Coronary artery (tissue), 2 donors: ENCODE measurements at places on chromosomes 16 and 17.

GRCh38 chr17:44990994-44991393, 22.9 kb upstream of the C1QL1 start:
- DNase-seq = no peak

- DNase-seq = no peak
Measured at GRCh38 chr17:57609878-57610270, 135.2 kb downstream of the CCDC182 start.

DNA sequence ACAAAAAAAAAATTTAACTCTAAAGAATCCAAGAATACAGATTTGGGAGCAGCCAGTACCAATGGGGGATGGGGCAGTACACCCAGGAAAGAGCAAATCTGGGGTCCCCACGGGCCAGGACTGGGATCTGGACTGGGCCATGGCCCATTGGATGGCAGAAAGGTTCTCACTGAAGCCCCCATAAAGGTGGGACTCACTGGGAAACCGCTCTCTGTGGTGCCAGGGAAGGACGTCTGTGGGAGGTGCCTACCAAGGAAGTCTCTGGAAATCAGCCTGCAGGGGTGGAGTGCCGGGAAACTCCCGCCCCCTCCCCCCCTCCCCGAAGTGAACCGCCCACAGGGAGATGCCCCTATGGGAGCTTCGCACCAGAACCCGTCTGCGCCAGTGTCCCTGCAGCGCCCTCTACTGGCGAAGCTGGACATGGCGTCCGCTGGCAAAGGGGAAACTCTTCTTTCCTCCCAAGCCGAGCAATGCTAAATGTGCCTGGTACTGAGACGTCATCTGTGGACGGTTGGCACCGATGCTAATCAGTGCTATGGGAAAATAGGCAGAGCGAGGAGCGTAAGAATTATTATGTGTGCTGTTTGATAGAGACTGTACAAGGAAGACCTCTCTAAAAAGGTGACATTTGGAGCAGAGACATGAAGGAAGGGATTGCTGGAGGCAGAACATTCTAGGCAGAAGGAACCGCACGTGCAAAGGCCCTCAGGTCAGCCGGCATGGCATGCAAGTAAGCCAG, 671.1 kb downstream of the WWOX start:
- peak; percentile 77 for DNase-seq

- no peak for DNase-seq
Measured at GRCh38 chr16:71357681-71358080, 842 bp upstream of the CALB2 start.

GRCh38 chr16:56370875-56371659, 54.3 kb downstream of the AMFR start:
- no peak for DNase-seq

- no peak for DNase-seq
Measured at GRCh38 chr17:58332778-58333735, 4.5 kb upstream of the TSPOAP1 start.

- DNase-seq = no peak
Measured at GRCh38 chr17:73343739-73344454, 32.1 kb upstream of the CDC42EP4 start.

- DNase-seq = no peak
Measured at GRCh38 chr16:10031473-10031872, 150.8 kb downstream of the GRIN2A start.

GRCh38 chr16:78200623-78201096, 101.2 kb downstream of the WWOX start:
- DNase-seq = no peak

GRCh38 chr17:72682605-72683004, 409.9 kb downstream of the SLC39A11 start:
- no peak for DNase-seq

GRCh38 chr17:41507315-41507880, 2.0 kb upstream of the KRT13 start:
- no peak for DNase-seq

GRCh38 chr17:33948309-33948708, 306.8 kb upstream of the CCL2 start:
- DNase-seq = no peak

DNA sequence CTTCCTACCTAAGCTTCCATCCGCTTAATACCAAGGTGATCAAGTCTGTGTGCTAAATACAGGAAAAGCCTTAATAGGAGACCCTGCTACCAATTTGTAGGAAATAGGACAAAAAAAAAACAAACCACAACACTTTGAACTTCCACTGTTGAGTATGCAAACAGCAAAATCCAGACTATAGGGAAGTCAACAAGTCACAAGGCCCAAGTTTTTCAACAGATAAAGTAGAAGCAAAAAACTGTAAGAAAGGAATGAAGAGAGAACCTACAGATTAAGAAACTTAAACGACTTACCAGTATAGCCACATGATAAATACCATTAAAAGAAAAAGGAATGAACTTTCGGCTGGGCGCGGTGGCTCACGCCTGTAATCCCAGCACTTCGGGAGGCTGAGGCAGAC, 7.4 kb downstream of the USP22 start:
- no peak for DNase-seq

DNA sequence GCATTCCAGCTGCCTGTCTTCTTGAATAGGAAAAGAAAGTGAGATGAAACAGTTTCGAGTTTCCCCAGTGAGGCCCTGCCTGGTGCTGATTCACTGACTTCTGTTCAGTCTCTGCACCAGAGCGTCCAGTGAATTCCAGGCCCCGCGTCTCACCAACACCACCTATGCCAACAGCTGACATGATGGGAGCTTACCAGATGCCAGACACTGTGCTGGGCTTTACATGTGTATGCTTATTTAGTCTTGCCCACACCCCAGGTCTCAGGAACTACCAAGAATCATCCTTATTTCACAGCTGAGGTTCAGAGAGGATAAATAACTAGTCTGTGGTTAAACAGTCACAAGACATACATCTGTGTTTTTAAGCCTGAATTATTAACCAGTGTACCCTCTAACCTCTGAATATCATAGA, 29.1 kb upstream of the IRX6 start:
- no peak for DNase-seq

DNA sequence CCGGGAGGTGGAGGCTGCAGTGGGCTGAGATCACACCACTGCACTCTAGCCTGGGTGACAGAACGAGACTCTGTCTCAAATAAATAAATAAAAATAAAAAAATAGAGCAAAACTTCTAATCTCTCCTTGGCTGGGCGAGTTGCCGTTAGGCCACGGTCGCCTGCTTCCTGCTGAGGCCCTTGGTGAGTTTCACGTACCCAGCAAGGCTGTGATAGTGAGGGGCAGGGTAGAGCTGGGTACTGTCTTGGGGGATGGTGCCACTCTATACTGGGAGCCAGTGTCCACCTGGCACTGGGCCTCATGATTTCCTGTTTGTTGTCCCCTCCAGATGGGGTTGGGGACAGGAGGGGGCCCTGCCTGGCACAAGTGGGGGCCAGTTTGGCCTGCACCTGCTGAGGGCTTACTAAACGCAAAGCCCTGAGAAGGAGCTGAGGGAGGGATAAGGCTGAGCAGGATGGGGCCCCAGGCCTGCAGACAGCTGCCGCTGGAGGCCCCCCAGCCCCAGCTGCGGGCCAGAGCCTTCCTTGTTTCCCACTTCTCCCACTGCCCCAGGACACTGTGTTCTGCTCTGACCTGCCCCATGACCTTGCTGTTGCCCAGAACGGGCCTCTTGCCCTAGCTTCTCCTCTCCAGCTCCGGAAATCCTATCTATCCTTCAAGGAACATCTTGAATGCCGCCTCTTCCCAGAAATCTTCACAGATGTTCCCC, 25.4 kb downstream of the GJD3 start:
- no peak for DNase-seq

DNA sequence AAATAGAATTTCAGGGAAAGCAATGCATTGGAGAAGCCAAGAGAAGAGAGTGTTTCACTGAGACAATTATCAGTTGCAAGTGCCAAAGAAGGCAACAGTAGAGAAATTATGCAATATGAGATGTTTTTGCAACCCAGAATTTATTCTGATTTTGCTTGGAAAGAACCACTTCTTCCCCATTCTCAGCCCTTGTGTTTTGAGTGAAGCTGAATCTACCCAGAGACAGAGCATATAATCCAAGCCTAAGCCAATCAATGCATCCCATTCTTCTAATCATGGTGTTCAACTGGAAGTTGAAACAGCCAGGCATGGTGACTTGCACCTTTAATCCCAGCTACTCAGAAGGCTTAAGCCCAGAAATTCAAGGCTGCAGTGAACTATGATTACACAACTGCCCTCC, 6.9 kb upstream of the SCNN1G start:
- DNase-seq = no peak

DNA sequence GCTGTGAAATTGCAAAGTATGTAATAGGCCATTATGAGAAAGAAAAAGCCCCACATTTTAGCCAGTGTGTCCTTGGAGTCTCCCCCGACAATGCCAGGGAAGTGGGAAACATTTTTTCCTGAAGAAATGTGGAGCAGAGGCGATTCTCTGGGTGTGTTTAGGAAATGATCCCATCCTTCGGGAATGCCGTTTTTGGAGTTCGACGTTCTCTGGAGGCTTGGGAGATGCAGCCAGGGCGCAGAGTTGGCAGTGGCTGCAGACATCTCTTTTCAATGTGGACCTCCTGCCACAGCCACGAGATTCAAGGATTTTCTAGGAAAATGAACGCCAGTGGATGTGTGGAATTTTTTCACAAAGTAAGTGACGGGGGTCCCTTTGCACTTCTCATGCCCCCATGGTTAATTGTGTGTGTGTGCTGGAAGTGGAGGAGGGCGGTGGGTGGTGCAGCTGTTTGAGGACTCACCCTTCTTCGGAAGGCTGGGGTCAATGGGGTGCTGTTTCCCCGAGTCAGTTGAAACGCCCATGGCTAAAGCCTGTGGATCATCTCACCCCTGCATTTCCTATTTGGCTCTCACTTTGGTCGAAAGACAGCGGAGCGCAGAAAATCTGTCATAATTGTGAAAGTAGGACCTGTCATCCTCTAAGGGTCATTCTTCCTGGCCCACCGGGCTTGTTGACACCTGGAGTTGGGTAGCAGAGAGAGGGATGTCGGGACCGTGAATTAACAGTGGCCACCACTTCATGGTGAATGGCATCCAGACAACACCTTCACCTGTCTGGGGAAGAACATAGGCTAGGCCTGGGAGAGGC, 73.2 kb downstream of the CMIP start:
- no peak for DNase-seq

GRCh38 chr16:81832801-81833547, 53.9 kb downstream of the PLCG2 start:
- no peak for DNase-seq

- DNase-seq = no peak
Measured at GRCh38 chr17:42431758-42432161, 8.7 kb upstream of the CAVIN1 start.

- peak; percentile 89 for DNase-seq
Measured at GRCh38 chr17:82242977-82243647, 14.3 kb downstream of the SLC16A3 start.

DNA sequence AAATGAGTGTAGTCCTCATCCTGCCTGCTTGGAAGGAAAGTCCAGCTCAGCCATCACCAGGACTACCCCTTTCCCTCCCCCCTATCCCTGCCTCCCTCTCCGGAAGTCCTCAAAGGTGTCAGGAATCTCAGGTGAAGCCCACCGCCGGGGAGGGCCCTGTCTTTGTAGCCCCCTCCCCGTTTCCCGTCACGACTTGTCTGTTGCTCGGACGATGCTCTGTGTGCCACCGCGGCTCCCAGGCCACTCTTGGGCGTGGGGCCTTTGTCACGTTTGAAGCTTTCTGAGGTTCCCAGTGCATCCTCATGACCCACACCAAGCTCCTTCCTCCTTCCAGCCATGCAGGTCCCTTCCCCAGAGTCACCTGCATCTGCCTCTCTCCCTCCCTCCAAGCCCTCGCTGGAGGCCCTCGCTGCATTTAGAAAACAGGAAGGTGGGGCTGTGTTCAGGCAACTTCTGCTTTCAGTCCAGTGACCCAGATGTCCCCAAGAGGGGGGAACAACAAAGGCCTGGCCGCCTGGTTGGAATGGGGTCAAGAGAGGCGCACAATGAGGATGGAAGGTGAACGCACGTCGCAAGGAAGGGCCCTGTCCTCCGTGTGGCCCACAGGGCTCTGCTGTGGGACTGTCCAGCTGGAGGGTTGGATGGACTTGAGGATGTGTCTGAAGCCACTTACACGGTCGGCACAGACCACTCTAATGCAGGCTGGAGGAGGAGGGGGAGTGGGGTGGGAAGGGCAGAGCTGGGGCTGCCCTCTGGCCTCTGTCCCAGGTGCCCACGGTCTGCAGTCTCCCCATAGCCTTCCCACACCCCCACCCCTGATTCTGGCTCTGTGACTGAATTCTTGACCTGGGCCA, 59.9 kb downstream of the OR1D5 start:
- no peak for DNase-seq

GRCh38 chr16:85821390-85822135, 22.1 kb downstream of the COX4I1 start:
- DNase-seq = no peak

DNA sequence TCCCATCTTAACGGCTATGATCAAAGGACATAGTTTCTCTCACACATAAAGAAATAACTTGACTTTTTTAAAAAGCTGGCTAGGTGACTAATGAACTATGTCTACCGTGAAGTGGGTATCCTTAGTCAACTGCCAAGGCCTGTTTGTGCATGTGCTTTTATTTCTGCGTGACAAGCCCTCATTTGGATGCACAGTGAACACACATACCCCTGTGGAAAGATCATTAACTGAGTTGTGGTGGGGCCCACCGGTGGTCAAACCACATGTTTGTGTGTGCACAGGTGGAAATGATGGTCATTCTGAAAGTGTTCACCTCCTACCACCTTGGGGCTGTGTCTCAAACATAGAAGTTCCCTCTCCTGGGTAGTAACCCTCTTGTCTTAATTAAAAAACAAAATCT, 256.1 kb upstream of the SALL1 start:
- DNase-seq = no peak

GRCh38 chr17:66580184-66580955, 254.5 kb upstream of the CACNG5 start:
- DNase-seq = peak; percentile 88

GRCh38 chr17:3732210-3732621, 8.5 kb downstream of the HASPIN start:
- DNase-seq = no peak

- no peak for DNase-seq
Measured at GRCh38 chr16:7722761-7723160, 390.1 kb downstream of the RBFOX1 start.

- DNase-seq = no peak
Measured at GRCh38 chr16:28569021-28569420, 15.3 kb downstream of the SGF29 start.

- no peak for DNase-seq
Measured at GRCh38 chr17:73613271-73614233, 30.7 kb downstream of the SDK2 start.

GRCh38 chr16:14501331-14502255, 128.5 kb downstream of the PARN start:
- peak; percentile 94 for DNase-seq

- no peak for DNase-seq
Measured at GRCh38 chr16:87493608-87494280, 920 bp upstream of the ZCCHC14 start.
